Liver (tissue), 10 donors: ENCODE measurements at places on chromosomes 2 and 18. TPM values are rescaled to one million over a fixed set of nuclear protein-coding genes. Genes with fewer than 3 reads are reported as not detected.

The CCBE1 gene
- total RNA-seq, result 2.6 TPM

GRCh38 chr18:43863180-43863579 is 585.9 kb upstream of the SYT4 start:
- no peak for DNase-seq

The RUFY4 gene
- total RNA-seq, result 0.08 TPM

DNA sequence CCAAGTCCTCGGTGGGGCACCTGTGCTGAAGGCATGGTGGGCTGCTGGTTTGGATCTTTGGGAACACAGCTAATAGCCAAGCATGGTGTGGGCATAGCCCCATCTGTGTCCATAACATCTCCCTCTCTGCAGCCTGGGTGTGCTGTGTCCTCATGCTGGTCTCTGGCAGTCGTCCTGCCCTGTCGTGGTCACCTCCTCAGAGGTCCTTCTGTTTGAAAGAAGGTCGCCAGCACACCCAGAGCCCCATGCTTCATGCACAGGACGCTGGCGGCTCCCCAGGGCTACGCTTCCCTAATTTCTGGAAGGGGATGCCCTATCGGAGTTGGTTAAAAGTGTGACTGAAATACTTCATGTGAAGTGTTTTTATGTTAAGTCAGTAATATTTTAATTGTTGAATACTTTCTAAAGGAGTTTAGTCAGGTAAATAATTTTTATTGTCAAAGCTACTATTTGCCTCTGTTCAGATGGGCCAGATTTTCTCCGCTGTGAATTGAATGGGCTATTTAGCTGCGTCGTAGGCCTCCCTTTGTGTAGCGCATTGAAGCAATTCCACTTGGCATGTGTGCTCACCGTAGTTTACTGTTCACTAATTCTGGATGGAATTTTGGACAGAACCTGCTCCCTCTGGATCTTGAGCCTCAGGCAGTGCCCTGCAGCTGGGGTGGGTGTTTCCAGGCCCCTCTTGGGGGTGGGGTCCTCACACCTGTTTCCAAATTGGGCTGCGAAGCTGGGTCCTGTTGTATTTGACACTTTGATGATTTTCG is 81.9 kb downstream of the WDSUB1 start:
- no peak for DNase-seq

DNA sequence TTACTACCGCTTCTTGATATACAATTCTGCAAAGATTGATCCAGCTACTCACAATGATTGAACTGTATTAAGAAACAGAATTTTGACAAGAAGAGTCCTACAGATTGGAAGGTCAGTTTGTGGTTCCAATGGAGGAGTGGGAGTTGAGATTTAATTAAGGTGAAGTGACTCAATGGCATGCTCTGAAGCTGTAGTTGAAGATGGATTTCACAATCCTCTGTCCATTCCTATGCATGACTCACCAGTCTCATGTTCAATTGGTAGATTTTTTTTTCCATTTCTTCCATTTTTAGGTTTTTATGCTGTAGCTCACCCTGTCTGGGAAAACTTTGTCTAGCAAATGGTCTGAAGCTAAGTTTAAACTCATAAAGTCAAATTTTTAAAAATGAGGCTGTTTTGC is 83.3 kb downstream of the DPP4 start:
- no peak for DNase-seq

DNA sequence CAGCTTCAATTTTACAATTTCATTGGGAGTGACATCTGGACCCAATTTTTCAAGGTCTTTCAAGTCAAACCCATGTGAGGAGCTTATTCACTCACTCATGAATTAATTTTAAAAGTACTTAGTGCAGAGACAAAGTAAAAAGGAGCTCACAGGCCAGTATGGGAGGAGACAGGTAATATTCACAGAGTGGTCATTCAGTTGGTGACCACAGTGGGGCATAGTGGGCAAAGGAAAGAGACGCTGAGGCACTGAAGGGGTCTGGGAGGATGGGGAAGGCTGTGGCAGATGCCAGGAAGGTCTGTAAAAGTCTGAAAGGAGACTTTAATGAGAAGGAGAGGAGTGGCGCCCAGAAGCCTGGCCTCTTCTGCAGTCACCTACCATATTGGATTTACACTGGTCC is 76.0 kb downstream of the CD8B2 start:
- DNase-seq, result no peak

DNA sequence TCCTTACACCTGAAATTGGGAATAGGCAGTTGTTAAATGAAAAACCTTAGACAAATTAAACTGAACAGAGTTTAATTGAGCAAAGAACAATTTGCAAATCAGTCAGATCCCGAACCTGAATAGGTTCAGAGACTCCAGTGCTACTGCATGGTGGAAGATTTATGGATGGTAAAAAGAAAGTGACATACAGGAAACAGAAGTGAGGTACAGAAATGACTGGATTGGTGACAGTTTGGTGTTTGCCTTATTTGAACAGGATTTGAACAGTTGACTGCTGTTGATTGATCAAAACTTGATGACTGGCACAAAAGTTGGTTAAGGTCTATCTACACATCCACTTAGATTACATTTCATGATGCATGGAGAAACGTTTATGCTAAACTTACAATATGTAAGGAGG is 248.8 kb downstream of the HNMT start:
- DNase-seq, result no peak

DNA sequence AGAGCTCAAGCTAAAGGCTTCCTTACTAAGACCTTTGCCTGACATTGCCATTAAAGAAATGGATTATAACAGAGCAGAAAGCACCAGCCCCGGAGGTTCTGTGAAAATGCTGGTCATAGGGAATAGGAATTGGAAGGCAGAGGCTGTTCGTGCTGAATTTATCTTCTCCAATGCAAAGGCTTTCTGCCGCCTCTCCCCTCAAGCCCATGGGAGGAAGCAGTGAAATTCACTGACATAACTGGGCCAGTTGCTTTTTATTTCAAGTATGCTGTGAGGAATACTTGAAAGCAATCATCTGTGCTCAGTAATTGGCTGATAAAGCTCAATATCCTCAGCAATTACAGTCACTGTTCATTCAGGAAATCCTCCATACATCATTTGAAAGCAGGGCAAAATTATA is 85.4 kb upstream of the LINC00305 start:
- DNase-seq, result no peak

DNA sequence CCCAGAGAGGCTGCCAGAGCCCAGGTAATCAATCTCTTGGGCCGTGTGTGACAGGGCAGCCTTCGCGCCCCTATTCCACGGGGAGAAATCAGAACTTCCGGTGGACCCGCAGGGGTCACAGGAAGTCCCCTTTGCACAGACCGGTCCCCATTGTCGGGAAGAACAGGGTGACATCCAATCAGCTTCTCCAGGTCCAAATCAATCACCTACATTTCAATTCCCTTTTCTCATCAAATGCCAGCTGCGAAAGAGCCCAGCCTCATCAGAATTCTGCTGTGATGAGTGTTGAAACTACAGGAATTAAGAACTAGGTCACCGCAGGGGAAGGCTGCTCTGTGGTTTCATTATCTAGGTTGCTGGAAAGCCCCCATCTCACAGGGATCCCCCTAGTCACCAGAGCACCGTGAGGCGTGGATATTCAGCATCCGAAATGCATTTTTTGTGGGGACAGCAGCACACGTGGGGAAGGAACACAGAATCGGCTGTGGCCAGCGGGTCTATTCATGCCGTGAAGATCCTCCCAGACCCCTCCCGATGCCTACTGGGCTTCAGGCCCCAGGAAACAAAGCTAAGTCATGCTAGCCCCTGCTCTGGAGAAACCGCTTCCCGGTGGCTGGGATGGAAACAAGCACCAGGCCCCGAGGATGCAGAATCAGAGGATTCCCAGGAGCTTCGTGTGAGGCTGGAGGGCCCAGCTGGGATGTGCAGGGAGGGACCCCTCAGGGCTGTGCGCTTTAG is 193.7 kb upstream of the ID2 start:
- DNase-seq, result no peak

DNA sequence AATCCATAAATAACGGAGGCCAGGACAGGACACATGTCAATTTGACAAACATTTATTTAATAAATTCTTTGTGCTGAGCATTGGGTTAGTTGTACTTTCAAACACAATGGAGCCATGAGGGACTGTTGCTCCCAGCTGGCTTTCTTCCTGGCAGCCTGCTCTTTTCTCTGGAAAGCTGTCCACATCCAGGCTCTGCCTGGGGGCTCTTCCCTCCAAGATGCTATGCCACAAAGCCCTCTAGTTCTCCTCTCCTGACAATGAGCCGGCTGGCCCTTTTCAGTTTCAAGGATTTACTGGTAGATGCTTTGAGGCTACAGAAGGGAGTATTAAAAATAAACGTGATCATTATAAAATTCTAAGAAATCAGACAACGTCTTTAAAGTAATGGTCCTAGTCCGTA is 44.1 kb upstream of the SLC14A2 start:
- DNase-seq, result no peak

The LYPD6 gene
- total RNA-seq, result 0.42 TPM

The NOSTRIN gene
- total RNA-seq, result 4.1 TPM

- no peak for DNase-seq
These were observed 69.0 kb downstream of the COL6A3 start for GRCh38 chr2:237344942-237345341.

- no peak for DNase-seq
These were observed 109.0 kb downstream of the SETBP1 start for GRCh38 chr18:44789710-44790109.

- no peak for DNase-seq
These were observed 144.3 kb upstream of the SERTAD2 start for GRCh38 chr2:64797881-64798575.

DNA sequence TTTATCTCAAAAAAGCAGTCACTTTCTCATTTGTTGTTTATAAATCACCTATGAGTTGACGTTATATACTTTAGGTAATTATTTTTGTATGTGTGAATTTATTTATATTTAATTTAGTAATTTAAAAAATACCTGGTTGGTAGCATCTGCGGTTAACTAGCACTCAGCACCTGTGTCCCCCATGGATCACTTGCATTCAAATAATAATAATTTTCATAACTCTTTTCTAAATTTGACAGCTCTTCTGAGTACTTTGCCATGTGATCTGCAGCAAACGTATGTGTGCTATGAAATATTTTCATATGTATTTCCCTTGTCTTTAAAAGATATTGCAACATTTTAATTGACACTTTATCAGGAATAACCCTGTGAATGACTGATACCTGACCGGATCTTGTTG is 88.1 kb downstream of the CMPK2 start:
- no peak for DNase-seq

DNA sequence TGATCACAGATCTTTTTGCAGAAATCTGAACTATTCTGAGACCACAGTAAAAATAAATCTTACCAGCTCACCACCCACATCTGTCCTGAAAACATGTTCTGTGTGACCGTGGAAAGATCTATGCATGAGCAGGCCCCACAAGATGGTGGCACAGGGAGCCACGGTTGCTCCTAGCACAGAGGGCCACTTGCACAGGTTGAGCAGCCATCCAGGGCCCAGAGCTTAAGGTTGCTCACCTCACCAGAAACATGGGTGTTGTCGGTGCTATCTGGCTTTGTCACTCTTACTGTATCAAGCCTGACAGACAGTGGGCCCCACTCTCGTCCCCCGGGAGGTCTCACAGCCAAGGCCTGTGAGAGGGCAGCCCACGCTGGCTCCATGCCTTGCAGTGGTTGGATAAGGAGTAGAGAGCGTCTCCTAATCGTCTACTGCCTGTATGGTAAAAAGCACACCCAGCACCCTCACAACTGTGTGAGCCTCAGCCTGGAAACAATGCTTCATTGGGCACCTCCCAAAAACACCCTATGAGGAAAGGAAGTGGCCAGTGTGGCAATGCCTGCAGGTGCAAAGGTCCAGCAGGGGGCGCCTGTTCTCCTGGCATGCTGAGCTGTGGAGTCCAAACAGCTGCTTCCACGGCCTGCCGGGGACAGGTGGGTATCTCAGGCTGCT is 19.6 kb downstream of the TUBB6 start:
- peak; percentile 94 for DNase-seq

The SOX11 gene
- 0.09 TPM for total RNA-seq

GRCh38 chr2:220120041-220120440 is 492.6 kb downstream of the SLC4A3 start:
- no peak for DNase-seq

DNA sequence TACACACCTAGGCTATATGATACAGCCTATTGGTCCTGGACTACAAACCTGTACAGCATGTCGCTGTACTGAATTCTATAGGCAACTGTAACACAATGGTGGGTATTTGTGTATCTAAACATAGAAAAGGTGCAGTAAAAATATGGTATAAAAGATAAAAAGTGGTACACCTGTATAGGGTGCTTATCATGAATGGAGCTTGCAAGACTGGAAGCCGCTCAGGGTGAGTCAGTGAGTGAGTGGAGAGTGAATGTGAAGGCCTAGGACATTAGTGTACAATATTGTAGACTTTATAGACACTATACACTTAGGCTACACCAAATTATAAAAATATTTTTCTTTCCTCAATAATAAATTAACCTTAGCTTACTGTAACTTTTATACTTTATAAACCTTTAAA is 41.8 kb downstream of the RASGRP3 start:
- no peak for DNase-seq

The ST6GAL2 gene
- 3.1 TPM for total RNA-seq

GRCh38 chr2:157469726-157470125 is 25.8 kb upstream of the CYTIP start:
- no peak for DNase-seq

DNA sequence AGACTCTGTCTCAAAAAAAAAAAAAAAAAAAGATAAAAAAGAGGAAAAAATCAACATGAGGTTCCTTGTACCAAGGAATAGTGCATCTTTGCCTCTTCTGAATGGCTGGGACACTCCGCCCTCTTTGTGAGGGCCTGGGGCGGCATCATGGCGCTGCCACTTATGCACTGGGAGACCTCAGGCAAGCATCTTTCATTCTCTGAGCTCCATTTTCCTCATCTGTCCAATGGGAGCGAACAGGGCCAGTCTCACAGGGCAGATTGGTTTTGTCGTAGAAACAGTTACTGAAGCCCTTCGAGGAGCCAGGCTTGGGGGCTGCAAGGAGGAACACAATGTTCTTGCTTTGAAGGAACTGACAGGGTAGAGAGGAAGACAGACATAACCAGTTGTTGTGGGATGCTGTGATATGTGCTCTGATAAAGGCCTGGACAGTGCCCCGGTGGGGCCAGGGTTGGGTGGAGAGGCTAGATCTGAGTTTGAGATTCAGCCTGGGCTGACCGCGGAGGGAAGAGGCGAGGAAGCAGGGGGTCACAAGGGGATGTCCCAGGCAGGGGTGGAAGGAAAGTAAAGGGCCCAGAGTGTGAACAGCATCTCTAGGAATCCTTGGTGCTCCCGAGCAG is 14.1 kb downstream of the ZFP36L2 start:
- no peak for DNase-seq

GRCh38 chr2:173415431-173416381 is 61.0 kb downstream of the CDCA7 start:
- DNase-seq, result no peak

DNA sequence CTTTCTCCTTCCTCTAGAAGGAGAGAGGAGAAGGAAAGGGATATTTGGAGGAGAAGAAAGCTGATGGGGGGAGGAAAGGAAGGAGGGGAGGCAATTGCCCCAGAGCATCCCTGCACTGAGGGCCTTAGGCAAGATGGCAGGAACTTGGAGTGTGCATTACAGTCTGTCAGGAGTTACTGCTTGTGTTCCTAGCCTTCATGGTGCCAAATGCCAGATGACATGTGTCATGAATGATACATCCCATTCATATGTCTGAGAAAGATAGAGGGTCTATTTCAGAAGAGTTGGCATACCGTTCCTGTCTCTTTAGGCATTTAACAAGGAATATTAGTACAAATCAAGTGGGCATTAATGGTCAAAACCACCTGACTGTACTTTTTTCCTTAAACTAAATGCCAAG is 232.1 kb upstream of the NT5C1B start:
- DNase-seq, result no peak

- no peak for DNase-seq
These were observed 31.6 kb upstream of the SNORC start for GRCh38 chr2:232838406-232838874.
